Posterior vena cava (tissue), 2 donors: ENCODE measurements at places on chromosomes 12 and 14.

DNA sequence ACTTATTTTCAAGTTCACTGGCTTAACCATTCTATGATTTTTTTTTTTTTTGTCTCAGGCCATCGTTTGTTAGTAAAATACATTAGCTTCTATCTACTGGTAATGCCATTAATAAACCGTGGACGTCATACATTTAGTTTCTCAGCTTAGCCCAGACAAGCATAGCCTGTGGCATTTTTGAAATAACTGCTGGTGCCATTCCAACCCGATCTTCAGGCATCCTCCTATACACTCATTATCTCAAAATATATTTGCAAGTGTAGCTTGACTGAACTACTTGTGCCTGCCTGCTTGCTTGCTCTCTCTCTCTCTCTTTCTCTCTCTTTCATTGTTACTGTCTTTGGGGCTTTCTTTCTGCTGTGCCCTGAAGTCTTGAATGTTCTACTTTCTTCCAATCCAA lies 12.7 kb upstream of the MBIP start:
- no peak for DNase-seq

DNA sequence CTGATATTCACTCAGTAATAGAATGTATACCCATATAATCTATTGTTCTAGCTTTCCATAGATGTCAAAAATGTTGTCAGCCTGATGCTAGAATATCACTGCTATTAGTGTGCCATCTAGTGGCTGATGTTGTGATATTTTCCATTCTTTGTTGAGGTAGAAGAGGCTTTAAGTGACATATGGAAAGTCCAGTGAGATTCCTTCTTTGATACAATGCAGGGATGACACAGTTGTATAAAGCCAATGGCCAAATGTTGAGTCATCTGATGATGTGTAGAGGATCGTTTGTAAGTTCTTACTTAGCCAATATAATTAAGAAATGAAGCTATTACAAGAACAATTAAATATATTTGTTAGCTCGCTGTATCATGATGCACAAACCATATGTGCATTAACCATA lies 58.1 kb upstream of the PCED1B start:
- no peak for DNase-seq

- DNase-seq, result no peak
These were observed 42.8 kb upstream of the AMIGO2 start for GRCh38 chr12:47122602-47123001.

DNA sequence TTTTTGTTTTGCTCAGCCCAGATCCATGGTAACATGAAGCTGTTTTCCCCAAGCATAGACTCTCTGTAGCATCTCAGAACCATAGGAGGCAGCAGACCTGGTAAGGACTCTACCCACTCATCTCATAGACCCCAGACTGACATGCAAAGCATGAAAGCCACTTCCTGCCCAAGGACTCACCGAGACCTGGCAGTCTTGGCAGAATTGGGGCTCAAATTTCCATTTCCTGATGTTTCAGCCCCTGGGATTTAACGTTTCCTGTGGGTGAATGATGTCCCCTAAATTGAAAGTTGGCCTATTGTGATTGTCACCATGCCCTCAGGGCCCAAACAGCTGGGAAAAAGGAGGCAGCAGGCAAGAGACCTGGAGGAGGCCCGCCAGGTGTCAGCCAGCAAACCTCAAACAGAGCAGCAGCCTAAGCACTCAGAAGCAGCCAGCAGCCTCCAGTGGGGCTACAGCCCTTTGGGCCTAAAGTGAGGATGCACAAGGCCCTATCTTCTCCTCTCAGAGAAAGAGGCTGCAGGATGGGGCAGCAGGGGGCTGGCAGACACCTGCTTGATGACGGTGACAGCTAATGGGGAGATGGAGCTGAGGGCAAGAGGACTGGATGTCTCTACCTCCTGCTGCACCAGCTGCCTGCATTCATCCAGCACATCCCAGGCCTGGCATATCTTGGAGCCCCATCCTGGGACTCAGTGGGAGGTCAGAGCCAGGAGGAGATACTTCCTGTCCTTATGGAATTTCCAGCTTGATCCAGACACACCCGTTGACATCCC lies 8.5 kb downstream of the KRT85 start:
- DNase-seq, result no peak

GRCh38 chr12:28770322-28770721 lies 378.8 kb upstream of the FAR2 start:
- DNase-seq, result no peak

DNA sequence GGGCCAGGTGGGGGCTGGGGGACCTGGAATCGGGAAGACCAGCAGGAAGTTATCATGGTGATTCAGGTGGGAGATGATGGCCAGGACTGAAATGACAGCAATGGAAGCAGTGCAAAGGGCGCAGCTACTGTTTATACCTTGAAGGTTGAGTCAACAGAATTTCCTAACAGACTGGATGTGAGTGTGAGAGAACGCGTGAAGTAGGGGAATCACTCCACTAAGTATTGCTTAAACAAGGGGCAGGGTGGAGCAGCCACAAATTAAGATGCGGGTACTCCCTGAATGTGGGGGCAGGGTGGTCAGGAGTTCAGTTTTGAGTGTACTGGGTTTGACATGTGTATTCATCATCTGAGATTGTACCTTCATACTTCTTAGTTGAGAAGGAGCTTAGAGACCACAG lies 45.1 kb downstream of the MYF5 start:
- no peak for DNase-seq

- DNase-seq, result no peak
These were observed 1.1 kb downstream of the CKB start for GRCh38 chr14:103521438-103521950.

- DNase-seq, result no peak
These were observed 77.2 kb upstream of the PRICKLE1 start for GRCh38 chr12:42666671-42667243.

- DNase-seq, result no peak
These were observed 46.6 kb downstream of the SUSD6 start for GRCh38 chr14:69657950-69658355.

DNA sequence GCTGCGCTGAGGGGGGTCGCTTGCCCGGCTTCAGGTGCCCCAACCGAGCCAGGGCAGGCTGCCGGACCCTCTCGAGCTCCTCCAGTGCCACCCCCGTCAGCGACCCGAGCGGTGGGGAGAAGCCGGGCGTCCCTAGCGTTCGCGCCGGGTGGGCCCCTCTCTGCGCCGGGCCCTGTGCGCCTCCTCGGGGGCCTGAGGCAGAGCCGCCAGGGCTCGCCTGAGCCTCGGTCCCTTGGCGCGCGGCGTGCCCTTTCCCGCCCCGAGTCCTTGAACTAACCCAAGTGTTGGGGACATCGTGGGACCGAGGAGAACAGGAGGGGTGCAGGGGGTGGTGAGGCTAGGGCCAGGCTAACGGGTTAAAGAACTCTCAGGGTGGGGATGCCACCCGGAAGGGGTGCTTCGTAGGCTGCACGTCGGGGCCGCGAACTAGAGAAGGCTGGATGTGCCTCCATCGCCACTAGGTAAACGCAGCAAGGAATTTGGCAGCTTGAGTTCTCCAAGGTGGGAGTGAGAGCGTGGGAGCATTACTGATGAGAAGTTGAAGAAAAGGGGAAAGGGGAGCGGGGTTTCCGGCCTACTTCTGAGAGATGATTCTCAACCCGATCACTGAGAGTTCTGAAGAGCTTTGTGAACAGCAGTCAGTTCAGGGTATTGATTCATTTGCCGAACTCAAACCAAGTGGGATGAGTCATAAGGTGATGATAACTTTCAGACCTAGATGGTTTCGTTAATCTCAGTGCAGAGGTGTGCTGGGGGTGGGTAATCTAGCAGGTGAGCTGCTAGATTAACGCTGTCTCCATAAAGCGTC lies 618 bp downstream of the RNF34 start:
- DNase-seq, result peak; percentile 85

DNA sequence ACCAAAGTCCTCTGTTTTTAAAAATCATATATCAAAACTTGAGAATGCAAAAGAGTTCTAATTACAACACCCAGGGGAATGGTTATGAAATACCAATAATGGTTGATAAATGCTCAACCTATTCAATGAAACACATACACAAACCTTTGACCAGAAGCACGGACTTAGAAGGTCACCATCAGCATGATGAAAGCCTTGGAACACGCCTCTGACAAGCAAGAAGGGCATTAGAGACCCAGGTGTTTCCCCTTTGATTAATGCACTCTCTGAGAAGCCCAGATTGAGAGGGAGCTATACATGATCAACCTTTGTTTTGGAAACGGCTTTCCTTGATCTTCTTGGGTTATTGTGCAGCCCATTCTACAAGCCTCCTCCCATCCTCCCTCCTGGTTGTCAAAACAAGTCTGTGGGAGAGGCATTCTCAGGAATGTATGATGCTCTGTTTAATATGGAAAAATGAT lies 69.0 kb downstream of the ZFP36L1 start:
- no peak for DNase-seq

DNA sequence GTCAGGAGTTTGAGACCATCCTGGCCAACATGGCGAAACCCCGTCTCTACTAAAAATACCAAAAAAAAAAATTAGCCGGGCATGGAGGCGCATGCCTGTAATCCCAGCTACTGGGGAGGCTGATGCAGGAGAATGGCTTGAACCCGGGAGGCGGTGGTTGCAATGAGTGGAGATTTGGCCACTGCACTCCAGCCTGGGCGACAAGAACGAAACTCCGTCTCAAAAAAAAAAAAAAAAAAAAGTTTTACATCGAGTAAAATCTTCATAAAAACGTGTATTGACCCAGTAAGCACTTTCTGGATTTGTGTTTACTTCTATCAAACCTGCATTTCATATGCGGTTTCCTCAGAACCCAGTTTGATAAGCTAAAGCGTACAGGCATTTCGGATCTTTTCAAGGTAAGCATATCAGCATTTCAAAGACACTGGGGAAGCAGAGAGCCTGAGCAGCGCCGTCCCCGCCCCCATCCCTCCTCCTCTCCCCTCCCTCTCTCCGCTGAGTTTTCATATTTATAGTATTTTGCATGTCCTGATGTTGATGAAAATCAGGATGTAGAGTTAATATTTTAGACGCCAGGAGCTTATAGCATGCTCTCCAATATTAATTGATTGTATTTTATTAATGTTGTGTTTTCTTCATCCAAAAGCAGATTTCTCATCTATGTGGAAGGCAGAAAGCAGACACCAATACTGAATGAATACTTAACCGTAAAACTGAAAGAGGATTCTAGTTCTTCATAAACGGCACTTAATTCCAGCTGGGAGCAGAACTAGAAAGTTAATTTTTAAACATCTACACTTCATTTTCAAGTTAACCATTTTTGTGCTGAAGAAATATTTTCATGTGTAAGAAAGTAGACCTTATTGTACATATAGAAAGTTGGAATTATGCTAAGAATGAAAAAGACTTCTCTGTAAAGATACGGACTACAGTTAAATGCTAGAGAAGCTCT lies 9.2 kb upstream of the HIP1R start:
- DNase-seq, result peak; percentile 48

DNA sequence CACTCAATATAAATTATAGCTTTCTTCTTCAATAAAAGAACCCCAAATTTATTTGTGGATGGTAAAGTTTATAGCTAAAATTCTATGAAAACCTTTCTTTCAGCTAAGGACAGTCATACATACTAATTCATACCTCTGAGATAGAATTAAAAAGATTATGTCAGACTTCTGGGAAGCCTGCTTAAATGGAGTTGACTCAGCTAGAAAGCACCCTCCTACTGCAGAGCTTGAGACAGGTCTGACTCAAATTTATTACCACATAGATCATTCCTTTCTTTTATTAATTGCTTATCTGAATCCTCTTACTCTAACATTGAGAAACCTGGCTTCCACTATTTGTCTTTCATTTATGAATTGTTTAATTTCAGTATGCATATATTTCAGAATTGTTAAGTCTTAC lies 1007.0 kb upstream of the LRFN5 start:
- no peak for DNase-seq

GRCh38 chr14:65789363-65789762 lies 376.8 kb downstream of the FUT8 start:
- no peak for DNase-seq

DNA sequence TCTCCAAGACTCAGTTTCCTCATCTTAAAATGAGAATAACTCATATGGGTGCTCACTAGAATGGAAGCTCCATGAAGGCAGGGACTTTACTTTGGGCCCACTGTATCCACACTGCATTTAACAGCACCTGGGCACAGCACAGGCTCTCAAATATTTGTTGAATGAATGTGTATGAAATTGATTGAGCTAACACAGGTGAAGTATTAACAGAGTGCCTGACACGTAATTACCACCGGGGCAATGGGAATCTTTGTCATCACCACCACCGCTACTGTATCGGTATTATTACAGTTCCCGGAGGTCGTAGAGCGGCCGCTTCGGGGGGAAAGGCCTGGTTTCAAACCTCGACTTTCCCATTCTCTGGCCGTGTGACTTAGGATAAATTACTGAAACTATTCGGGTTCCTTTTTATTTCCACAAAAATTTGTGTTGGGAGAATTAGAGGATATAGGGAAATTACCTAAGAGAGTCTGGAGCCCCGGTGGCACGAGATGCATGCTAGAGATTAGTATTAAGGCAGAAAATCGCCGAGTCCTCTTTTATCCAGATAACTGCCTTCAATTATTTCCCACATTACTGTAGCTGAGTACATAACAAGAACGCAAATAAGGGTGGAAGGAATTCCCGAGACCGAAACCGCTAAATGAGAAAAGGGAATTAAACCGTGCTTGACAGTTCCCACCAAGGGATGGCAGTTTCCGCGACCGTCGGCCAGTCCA lies 1.0 kb upstream of the RIC8B start:
- DNase-seq, result no peak

DNA sequence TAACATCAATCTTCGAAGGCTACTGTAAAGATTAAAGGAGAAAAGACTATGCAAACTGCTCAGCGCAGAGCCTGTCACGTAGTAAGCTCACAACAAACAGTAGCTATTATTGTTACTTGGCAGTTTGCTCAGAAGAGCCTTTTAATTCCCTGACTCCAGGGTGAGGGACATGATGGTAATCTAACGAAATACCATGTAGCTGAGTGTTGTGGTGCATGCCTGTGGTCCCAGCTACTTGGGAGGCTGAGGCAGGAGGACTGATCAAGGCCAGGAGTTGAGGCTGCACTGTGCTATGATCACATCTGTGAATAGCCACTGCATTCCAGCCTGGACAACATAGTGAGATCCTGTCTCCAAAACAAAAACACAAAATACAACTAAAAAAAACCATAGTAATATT lies 22.8 kb downstream of the HEBP1 start:
- DNase-seq, result no peak

DNA sequence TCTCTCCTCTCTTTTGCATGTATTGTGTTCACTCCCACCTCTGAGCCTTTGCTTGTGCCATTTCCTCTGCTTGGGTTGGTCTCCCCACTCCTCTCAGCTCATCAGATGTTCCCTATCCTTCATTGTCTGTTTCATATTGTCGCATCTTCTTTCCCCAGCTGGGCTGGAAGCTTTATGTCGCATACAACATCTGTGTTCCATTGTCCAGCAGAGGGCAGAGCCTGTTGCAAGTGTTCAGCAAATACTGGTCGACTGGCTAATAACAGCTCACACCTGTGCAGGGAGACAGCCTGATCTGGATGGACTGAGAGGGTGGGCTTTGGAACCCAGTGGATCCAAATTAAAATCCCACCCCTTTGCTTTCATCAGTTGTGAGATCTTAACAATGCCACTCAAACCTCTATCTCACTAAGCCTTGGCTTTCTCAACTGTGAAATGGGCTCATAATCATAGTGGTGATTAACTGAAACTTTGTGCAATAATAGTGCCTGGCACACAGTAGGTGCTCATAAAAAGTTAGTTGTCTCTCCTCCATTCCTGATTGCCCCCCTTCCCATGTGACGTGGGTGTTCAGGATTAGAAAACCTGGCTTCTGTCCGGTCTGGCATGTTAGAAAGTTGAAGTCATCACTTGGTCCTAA lies 75.8 kb downstream of the RIN3 start:
- no peak for DNase-seq

- DNase-seq, result no peak
These were observed 478.0 kb downstream of the NAV3 start for GRCh38 chr12:78308701-78309100.

- no peak for DNase-seq
These were observed 52.8 kb upstream of the CNOT2 start for GRCh38 chr12:70190262-70191010.
